ENCODE measurements at places on chromosomes 1 and 21. TPM values are rescaled to one million over a fixed set of nuclear protein-coding genes. Genes with fewer than 3 reads are reported as not detected.

GRCh38 chr1:153728305-153729066 lies 636 bp downstream of the INTS3 start:
- peak; percentile 79 for DNase-seq

DNA sequence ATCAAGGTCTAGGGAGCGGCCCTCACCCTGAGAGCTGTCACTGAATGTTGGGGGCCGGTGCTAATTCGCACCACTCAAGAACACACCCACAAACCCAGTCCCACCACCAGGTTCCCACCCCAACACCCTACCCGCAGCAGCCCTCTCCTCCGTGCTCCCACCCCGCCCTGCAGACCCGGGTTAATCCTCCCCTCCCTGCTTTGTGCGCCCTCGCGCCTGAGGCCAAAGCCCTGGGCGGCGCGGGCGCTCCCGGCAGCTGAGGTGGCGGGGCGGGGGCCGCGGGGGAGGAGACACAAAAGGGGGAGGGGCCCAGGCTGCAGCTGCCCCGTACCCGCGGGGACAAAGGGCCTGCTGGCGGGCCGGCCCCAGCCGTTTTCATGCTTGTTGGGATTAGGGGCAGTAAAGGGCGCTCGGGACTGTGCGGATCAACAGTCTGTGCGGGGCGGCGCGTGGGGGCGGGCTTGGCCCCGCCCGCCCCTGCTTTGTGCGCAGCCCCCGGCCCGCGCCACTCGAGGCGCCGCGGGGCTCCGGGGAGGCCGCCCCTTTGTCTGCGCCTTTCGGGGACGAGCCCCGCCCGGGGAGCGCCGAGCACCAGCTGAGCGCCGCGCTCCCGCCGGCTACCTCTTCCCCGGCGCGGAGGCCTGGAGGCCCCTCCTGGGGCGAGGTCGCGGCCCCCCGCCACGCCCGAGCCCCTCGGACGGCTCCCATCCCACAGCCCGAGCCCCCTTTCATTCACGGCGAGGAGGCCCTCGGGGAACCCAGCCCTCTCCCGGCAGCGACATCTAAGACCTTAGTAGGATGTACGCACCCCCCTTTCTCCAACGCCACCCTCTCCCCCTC lies 10.9 kb downstream of the C1orf216 start:
- DNase-seq = peak; percentile 79

DNA sequence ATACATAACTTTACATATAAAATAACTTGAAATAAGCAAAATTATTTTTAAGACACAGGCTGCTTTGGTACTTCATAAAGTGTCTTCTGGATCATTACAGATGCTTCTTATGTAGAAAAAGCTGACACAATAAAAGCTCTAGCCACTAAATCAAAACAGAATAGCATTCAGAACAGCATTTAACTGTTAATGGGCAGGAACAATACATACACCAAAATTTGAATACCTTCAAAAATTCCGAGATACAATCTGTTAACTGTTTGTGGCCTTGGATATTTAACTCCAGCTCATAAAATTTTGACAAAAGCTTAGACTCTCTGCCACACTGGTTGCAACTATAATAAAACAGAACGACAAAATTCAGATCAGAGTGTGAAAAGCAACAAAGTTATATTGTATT lies 31.7 kb downstream of the USP48 start:
- no peak for DNase-seq

DNA sequence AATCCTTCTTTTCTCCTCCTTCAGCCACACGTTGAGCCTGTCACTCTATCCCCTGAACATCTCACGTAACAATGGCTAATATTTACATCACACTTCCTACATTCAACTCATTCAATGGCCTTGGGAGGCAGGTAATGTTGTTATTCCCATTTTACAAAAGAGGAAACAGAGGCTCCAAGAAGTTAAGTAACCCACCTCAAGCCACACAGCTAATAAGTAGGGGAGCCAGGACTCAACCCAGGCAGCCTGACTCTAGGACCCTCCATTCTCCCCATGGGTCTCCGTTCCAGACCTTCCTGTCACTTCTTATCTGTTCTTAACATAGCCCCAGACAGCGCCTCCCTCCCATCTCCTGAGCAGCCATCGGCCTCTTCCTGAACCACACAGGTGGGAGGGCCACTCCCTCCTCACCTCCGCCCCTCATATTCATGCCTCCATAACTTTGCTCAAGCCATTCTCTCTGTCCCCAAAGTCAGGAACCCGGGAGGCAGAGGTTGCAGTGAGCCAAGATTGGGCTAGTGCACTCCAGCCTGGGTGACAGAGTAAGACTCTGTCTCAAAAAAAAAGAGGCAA lies 2.2 kb downstream of the PADI4 start:
- DNase-seq = no peak

DNA sequence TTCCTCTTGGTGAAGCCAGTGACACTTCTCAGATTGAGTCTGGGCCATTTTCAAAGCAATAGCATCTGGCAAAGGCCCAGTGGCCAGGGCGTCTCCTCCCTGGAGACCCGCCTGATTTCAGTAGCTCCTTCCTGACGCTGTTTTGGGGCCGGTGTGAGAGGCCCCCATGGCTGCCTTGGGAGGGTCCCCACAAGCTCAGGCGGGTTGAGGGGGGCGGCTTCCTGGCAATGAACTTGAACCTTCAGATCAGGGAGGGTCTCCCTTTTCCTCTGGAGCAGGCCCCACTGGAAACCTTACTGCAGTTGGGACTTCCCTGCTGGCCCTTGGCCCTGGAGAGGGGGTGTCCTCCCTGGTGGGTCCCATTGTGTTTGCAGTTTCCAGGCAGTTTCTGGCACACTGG lies 121.2 kb downstream of the CRYAA start:
- no peak for DNase-seq

GRCh38 chr1:171279234-171279633 lies 30.9 kb downstream of the FMO1 start:
- DNase-seq = no peak

- DNase-seq = no peak
Observed at GRCh38 chr1:238927899-238928298, 458.5 kb upstream of the CHRM3 start.

- no peak for DNase-seq
Observed at GRCh38 chr1:169138866-169139670, 32.6 kb downstream of the ATP1B1 start.

- DNase-seq = no peak
Observed at GRCh38 chr1:64242895-64243756, 39.7 kb downstream of the UBE2U start.

DNA sequence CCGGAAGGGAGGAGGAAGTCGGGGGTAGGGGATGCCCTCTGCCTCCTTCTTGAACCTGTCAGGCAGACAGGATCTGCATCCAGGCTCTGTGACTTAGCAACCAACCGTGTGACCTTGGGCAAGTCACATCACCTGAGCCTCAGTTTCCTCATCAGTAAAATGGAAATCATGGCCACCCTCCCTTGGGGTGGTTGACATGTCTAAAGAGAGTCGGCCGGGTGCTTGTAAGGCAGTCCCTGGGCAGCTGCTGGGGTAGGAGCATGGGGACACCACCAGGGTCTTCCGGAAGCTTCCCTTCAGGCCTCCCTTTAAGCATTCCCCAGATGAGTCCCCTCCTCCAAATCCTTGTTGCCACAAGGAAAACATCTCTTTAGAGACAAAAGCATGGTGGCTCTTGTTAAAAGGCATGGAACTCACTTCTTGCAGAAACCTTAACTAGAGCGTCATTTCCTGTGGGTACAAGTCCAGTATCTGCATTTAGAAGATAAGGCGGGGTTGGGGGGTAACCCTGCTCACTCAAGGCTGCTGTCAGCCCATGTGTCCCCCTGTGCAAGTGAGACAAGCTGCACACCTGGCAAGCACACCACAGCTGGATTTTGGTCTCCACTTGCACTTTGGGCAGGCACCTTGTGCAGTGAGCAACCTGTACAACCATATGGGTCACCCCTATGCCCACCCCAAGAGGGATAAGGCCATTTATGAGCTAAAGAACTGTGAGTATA lies 10.4 kb downstream of the CLCNKB start:
- no peak for DNase-seq

DNA sequence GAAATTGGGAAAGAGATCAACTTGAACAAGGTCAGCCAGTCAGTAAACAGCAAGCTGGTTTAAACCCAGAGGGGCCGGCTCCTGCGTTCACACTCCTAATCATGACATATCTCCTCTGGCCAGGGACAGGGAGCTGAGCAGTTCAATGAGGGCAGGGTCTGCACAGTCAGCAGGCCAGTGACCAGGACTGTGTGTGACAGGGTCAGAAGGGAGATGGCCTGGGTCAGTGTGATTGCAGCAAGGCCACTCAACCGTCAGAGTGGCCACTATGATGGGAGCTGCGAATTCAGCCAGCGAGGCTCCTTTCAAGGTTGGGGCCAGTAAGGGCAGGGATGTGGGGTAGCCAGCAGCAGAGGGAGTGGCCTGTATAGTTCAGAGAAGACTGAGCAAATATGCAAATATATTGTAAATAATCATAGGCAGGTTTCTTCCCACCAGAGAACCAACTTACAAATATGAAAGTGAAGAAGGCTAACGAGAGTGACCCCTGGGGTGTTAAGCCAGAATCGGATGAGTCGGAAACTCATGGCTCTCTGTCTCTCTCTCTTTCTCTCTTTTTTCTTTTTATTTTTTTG lies 20.0 kb downstream of the NOL9 start:
- no peak for DNase-seq

DNA sequence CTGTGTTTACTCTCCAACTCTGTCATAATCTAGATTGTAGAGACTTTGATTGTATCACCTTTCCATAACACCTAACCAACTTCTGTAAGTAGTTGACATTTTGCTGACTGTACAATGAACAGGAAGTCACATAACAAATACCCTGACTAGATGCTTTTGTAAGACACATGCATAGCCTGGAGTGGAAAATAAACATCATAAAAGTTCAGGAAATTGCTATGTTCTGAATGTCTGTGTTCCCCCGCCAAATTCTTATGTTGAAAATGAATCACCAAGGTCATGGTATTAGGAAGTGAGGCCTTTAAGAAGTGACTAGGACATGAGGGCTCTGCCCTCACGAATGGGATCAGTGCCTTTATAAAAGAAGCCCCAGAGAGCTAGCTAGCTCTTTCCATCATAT lies 40.4 kb upstream of the ZSWIM5 start:
- DNase-seq = no peak

- DNase-seq = no peak
Observed at GRCh38 chr1:9100471-9101043, 28.3 kb downstream of the GPR157 start.

DNA sequence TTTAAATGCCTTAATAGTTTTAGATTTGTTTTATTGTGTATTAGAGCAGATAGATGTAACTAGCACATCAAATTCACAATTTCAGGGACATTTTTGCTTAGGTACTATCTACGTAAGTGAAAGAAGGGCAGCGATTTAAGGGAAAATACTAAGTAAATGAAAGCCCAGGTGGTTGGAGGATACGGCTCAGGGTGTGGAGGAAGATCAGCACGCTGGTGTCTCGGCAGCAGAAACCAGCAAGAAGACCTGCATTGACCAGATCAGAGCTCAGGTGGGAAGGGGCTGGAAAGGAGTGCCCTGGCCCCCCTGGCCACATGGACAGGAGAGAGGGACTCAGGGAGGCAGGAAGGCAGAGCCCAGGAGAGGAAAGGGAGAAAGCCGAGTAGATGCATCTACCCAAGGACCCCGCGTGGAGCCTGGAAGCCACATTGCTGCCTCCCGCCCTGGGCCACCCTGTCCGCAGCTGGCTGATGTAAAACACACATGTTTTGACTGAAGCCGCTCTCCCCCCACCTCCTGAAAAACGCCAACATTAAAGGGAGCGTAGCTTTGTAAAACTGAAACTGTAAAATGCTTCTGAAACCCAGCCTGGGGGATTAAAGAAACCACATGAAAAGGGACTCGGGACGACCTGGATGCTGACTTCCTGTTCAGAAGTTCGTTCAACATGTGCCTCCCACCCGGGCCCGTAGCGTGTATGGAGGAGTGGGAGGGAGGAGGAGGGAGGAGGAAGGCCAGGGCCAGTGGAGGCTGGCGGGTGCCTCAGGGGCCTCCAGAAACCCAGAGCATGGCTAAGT lies 72.6 kb upstream of the TARDBP start:
- peak; percentile 89 for DNase-seq

DNA sequence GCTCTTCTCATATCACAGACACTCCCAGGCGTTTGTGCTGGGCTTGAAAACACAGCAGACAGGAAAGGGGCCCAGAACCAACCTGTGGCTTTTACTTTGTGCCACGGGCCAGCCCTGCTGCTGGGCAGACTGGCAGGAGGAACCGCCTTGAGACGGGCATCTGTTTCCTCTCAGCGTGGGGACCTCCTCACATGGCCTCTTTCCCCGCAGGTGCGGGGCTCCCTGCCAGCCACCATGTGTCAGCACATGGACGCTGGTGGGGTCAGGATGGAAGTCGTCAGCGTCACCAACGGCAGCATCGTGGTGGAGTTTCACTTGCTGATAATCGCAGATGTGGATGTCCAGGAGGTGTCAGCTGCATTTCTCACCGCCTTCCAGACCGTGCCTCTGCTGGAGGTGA lies 47.8 kb downstream of the UMODL1 start:
- peak; percentile 68 for DNase-seq

DNA sequence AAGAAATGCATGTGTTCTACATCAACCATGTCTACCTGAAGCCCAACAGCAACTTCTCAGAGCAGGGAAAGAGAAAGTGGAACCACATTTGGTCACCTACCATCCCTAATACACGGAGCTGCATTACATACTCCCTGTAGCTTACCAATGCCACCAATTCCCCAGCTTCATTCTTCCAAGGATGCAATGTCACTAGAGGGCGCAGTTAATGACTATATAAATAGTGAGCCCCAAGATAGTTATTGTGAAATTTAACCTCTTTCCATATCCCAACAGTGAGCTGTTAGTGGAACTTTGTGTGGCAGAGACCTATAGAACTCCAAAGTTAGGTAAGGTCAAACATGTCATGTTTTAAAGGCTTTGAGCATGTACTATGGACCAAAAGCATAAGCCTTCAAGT lies 618.3 kb downstream of the SMYD3 start:
- peak; percentile 70 for DNase-seq

- no peak for DNase-seq
Observed at GRCh38 chr1:224308064-224308463, 21.9 kb downstream of the NVL start.

DNA sequence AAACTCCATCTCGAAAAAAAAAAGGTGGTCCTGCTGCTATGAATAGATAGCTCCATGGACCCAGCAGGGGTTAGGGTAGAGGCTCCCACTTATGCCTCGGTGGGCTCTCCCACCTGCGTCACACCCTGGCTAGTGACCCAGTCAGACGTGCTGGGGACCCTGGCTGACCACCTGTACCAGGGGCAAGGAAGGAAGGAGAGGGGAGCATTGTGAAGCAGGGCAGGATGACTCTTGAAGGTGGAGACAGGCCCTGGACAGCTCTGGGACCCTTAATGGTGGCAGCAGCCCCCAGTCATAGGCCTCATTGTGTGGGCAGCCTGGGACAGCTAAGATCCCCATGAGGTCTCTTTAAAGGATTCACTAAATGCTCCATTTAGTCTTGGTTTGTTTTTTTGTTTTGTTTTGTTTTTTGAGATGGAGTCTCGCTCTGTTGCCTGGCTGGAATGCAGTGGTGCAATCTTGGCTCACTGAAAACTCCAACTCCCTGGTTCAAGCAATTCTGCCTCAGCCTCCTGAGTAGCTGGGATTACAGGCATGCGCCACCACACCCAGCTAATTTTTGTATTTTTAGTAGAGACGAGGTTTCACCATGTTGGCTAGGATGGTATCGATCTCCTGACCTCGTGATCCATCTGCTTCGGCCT lies 10.4 kb upstream of the SNAPIN start:
- no peak for DNase-seq

COL11A1 gene
- total RNA-seq = not detected

TMPRSS15 gene
- not detected for total RNA-seq

MAN1C1 gene
- total RNA-seq = 2.9 TPM

CFHR1 gene
- total RNA-seq = not detected

SPATA21 gene
- total RNA-seq = not detected

KLF17 gene
- not detected for total RNA-seq

SLC25A44 gene
- 61.0 TPM for total RNA-seq

PEA15 gene
- 70.9 TPM for total RNA-seq

NCMAP gene
- total RNA-seq = not detected

All from activated CD4-positive, alpha-beta T cell treated with anti-CD3 and anti-CD28 coated beads, Interleukin-2, amount 10 ng/mL, durations not matched to agents 24 days and 14 days (primary cell).